ENCODE measurements at places on chromosomes 5 and 9. TPM values are rescaled to one million over a fixed set of nuclear protein-coding genes. Genes with fewer than 3 reads are reported as not detected.

GMCL2 gene
- not detected for total RNA-seq

NRG2 gene
- total RNA-seq = 2.8 TPM

- no peak for DNase-seq
These were observed 592.7 kb downstream of the TLE1 start for GRCh38 chr9:81096625-81097024.

GRCh38 chr9:129270903-129271431, 92.9 kb upstream of the IER5L start:
- DNase-seq = no peak

GRCh38 chr5:138933522-138934290, 58.6 kb upstream of the LRRTM2 start:
- DNase-seq = no peak

GRCh38 chr9:10008101-10008799, 604.6 kb downstream of the PTPRD start:
- DNase-seq = no peak

Measured in MG63 (cell line).